Retinal pigment epithelial cell (primary cell): ENCODE measurements at places on chromosomes 2 and 18.

- peak; percentile 74 for DNase-seq
Observed at GRCh38 chr18:55354795-55355194, 233.2 kb downstream of the TCF4 start.

GRCh38 chr2:75549401-75550253, 11.1 kb downstream of the EVA1A start:
- no peak for DNase-seq

DNA sequence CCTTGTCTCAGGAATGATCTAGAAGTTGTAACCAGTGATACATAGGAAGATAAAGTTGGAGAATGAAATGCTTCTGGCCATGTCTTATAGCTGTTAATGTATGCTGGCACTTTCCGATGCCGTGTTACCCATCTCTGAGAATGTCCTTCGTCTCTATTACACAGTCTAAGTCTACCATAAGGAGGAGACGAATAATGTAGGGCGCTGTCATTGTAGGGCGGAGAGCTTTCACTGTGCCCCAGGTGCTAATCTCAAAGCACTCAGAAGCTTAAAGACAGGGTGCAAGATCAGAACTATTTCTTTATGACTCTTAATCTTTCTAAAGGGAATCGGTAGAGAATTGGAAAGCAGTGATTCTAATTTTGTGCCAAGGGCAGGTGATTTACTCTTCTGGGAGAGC, 48.2 kb upstream of the MSTN start:
- no peak for DNase-seq

GRCh38 chr2:60541056-60541651, 12.3 kb downstream of the BCL11A start:
- DNase-seq = no peak

DNA sequence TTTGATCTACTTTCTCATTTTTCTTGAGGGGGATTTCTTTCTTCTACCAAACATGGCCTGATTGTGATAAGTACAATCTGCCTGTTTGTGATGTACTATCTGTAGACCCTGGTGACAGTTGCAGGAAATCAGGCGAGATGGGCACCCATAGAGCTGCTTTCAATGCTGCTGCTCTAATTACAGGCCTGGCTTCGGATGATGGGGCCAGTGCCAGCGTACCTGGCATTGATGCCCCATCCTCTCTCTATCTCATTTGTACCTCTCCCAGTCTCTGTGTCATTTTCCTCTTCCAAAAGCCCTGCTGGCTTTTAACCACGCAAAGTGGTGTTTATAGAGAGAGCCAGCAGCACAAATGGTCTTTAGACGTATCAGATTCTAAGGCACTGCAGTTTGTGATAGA, 69.9 kb downstream of the KCTD18 start:
- no peak for DNase-seq

DNA sequence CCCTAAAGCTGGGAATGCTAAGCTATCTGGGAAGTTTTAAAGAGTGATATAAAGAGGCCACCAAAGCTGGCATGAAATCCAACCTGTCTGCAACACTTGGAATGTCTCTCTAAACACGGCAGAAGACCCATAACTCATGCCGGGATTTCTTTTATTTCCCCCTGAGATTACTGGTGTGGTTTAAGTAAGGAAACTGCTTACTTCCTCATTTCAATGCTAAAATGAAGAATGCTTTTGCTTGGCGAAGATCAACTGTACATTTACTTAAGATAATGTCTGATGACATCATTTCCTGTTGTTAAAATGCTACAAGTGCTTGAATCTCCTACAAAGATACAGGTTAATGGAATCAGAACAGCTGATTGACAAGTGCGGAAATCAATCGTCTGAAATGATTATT, 353.8 kb upstream of the SALL3 start:
- no peak for DNase-seq

DNA sequence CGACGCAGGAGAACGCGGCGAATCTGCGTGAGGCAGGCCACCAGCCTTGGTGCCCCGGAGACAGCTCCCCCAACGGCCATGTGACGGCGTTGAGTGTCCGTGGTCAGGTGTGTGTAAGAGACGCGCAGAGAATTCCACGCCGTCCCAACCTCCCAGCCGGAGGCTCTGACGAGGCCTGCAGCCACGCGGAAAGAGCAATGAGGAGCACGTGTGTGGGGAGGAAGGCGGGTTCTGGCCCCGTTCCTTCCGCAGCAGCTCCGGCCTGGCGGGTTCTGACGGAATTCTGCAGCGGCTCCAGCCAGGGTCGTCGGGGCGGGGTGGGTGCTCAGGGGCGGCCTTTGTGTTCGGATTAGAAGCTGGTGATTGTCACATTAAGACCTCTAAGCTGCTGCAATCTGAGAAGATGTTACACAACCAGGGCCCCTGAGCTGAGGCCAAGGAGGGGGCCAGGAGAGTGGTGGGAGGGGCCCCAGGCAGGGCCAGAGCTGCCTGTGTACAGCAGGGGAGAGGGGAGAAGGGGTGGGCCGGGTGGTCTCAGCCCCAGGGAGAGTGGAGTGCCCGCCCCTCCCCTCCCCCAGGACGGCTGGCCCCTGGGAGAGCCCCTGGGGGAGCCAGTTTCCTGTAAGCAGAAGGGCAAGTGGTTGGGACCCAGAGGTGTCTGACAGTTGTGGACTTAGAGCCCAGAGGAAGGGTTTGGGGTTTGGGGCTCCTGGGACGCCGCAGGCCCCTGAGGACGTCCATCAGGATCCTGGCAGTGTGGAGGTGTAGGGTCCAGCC, 5.1 kb upstream of the GAL3ST2 start:
- peak; percentile 62 for DNase-seq

DNA sequence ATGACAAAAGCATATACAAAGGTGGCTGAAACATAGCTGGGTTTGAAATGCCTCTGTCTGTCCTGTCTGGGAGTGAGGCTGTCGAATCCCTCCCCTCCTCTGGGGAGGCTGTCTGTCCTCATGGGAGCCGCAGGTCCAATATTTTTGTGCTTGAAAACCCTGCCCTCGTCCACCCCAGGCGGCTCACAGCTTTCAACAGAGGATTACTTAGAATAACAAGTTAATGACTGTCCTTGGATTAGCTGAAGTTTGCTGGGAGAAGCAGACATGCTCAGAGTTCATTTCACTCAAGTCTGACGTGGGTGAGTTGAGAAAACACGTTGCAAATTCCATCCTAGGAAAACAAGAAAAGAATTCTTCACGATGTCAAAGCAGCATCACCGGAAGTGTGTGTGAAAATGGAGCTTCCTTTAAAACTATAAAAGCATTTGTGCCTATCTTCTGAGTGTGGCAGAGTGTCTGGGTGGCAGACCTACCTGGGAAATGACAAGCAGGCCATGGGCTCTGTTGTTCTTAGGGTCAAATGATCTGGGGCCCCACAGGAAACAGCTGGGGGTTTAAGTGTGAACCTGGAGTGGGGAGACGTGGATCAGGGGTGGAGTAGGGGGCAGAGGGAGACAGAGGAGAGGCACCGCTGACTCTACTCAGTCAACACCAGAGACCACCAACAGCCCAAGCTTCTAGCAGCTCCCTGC, 77.1 kb downstream of the DDX1 start:
- peak; percentile 97 for DNase-seq

GRCh38 chr2:95386031-95386430, 16.5 kb upstream of the FAHD2A start:
- DNase-seq = no peak

- no peak for DNase-seq
Observed at GRCh38 chr2:192410319-192410718, 215.6 kb upstream of the TMEFF2 start.

GRCh38 chr18:58363767-58364540, 264.9 kb downstream of the ALPK2 start:
- DNase-seq = no peak

DNA sequence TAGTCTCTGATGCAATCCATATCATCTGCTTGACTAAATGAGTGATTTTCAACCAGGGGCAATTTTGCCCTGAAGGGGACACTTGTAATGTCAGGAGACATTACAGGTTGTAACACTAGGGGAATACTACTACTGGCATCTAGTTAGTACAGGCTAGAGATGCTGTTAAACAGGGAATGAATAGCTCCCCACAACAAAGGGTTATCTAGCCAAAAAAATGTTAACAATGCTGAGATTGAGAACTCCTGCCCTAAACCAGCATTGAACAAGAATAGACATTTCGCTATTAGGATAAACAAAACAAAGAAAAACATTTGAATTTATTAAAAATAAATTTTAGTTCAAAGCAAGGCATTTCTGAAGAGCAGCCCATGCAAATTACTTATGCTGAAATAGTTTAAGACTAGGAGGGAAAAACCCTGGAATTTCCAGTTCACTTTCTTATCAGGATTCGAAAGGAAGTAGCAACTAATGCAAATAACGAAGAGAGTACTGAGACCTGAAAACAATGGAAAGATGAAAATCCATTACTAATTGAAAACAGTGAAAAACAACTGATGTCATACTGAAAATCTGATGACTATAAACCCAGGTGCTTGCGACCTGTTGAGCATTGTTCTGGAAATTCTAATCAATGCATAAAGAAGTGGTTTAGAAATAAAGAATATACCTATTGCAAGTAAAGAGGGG, 53.1 kb downstream of the CAB39 start:
- no peak for DNase-seq

DNA sequence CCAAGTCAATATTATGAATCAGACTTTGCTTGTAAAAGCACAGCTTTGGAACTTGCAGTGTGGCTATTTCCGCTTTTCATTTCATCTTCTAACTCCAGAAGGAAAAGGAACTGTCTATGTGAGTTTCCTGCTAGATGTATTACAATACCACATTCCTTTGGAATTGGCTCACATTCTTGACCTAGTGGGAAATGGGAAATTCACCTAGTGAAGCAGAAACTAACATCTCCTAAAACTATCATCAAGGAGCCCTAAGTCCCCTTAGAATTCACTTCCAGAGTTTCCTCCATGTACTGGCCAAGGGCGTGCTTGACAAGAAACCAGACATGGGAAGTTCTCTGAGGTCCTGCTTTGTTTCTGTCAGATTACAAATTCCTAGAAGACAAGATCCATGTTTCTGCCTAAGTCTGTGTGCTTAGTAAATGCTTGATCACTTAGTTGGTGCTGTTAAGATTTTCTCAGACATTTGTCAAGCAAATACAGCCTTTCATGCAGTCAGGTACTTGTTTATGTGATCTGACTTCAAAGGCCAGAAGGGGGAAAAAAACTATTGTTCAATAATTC, 275.7 kb upstream of the FN1 start:
- DNase-seq = no peak

DNA sequence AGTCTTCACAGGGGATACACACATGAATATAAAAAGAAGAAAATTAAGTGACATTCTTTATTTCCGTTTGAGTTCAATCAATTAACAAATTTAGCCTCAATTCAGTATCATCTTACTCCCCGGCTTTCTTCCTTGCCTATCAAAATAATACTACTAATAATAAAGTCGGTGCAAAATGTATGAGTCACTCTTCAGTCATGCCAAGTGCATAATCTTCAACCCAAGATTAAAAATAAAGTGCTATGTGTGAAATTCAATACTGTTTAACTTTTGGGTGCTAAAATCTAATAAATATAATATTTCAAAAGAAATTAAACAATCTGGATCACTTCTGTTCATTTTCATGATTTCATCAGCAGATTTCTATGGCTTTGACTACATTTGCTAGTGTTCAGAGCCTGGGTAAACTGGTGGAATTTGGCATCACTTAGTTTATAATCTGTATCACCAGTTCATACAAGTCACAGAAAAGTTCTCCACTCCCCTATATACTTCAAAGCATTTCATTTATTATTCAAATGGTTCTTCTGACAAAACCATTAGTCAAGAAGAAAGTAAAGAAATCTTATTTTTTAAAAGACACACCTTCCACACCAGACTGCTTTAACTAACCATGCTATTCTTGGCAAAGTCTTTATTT, 183.6 kb downstream of the THADA start:
- DNase-seq = no peak
